Islet precursor cell (in vitro differentiated cells): ENCODE measurements at places on chromosomes 12 and 14.

DNA sequence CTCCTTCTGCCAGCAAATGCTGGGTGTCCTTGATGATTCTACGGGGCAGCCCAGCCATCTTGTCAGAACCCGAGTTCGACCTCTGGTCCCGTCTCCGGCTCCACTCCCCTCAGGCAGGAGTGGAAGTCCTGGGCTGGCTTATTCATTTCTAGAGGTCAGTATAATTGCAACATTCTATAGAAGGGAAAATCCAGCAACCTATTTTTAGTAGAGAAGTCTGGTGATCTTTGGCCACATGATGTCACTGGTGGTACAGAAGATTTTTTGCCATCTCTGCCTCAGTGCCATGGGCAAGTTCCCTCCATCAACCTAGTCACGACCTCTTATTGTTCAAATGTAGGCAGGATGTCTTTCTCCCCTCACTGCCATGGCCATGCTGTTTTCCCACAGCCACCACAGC lies 22.4 kb downstream of the OR10G2 start:
- no peak for DNase-seq

DNA sequence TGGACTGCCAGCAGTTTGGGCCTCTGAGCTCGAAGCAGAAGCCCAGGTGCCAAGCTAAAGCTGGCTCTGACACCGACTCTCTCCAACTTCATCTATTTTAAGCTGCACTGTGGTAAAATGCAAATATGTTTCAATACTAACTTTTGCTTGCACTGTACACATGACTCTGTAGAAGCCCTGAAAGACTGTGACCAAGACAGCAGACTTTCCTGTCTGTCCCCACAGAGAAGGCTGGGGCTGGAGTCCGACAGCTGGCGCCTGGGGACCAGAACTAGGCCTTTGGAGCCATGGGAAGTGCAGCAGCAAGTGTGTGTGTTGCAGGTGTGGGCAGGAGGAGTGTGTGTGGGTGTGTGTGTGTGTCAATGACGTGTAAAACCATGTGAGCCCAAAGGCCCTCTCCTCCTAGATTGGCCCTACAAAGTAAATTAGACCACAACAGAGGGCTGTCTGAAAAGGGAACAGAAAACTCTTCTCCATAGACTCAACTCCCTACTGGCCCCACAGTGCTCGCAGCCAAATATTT lies 16.4 kb upstream of the RAB35 start:
- no peak for DNase-seq

- peak; percentile 67 for DNase-seq
Measured at GRCh38 chr12:120588948-120589930, 8.0 kb upstream of the POP5 start.

DNA sequence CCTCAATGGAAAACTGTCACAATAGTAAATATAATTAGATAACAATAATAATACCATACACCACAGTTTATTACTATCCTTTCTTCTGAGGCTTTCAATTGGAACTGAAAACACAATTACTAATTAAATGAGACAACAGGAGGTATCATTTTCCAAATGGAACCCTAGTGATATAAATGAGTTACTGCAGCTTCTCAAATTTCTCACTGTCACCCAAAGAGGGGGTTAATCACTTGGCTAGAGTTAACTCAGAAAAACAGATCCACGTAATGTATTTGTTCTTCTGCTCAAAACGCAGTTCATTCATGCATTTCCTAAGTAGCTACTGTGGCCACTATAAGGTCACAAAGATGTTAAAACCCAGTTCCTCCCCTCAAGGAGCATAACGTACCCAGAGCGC lies 120.9 kb upstream of the FOXN3 start:
- DNase-seq, result no peak

DNA sequence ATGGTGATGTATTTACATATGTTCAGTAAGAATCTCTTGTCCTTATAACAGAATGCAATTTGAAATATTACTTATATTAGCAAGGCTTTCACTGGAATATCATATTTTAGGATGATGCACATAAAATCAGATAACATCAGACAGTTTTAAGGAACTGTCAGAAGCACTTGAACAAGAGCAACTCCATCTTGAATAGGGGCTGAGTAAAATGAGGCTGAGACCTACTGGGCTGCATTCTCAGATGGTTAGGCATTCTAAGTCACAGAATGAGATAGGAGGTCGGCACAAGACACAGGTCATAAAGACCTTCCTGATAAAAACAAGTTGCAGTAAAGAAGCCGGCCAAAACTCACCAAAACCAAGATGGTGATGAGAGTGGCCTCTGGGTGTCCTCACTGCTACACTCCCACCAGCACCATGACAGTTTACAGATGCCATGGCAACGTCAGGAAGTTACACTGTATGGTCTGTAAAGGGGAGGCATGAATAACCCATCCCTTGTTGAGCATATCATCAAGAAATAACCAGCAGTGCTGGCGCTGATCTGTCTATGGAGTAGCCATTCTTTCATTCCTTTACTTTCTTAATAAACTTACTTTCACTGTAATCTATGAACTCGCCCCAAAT lies 27.6 kb upstream of the ETV6 start:
- DNase-seq, result peak; percentile 69

GRCh38 chr14:92401561-92401960 lies 78.6 kb downstream of the SLC24A4 start:
- peak; percentile 66 for DNase-seq

DNA sequence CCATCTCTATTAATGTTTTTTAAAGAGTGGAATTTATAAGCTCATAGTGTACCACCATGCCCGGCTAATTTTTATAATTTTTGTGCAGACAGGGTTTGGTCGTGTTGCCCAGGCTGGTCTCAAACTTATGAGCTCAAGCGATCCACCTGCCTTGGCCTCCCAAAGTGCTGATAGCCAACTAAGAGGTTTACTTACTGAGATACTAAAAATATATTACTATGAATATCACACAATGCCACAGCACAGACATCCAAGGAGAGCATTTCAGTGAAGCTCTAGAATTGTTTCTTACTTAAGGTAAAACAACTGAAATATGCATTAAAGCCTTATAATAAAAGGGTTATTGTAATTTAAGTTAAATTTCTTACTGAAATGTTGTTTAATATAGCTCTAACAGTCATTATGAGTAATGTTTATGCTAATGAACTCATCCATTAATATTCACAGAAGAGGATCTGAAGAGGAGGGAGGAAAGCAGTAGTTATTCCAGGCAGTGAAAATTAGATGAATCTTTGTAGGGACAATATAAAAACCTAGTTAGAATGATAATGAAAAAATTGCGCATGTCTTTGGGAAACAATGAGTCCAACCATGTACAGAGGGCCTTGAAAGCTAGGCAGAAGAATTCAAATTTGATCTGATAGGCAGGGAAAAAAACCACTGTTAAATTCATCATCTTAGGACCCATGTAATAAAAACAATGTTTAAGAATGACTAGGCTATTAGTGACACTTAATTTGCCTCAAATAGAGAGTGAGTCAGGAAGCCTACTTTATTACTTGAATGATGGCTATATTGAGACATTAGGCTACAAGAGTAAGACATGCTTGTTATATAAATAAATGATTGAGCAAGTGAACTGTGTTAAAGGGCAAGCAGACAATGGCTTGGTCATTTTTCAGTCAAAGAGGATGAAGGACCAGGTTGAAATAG lies 99.2 kb downstream of the SLC41A2 start:
- DNase-seq, result no peak

DNA sequence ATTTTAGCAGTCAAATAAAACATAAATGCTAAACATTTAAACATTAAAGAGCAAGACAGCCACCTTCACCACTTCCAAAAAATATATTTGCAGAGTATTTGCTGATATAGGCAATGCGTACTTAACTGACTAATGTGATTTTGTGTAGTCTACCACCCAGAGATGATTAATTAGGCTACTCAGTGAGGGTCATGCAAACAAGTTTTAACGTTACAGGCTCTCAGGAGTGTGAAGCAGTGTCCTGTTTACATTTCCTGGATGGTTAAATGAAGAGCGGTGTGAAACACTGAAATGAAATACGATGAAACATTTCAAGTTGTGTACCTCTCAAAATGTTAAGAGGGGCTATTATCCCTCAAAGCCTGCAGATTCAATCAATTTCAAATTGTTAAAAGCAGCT lies 165.8 kb upstream of the LRIG3 start:
- no peak for DNase-seq

- DNase-seq, result no peak
Measured at GRCh38 chr12:20486233-20486632, 117.9 kb downstream of the PDE3A start.

DNA sequence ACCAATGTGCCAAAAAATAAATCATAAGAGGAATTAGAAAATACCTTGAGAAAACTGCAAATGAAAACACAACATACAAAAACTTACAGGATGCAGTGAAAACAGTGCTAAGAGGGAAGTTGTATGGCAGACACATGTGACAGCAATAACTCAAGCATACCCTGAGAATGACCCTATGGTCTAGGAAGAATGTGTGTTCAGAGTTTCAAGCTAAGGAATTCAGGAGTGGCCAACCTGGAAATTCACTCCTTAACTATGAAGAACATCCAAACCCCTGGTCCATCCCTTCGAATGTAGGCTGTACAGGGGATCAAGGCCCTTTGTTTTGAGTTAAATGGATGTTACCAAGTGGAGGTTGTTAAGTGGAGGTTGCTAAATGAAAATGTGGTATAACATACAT lies 16.7 kb upstream of the TTC9 start:
- no peak for DNase-seq

GRCh38 chr14:51939755-51940301 lies 49.5 kb upstream of the RTRAF start:
- DNase-seq, result no peak

DNA sequence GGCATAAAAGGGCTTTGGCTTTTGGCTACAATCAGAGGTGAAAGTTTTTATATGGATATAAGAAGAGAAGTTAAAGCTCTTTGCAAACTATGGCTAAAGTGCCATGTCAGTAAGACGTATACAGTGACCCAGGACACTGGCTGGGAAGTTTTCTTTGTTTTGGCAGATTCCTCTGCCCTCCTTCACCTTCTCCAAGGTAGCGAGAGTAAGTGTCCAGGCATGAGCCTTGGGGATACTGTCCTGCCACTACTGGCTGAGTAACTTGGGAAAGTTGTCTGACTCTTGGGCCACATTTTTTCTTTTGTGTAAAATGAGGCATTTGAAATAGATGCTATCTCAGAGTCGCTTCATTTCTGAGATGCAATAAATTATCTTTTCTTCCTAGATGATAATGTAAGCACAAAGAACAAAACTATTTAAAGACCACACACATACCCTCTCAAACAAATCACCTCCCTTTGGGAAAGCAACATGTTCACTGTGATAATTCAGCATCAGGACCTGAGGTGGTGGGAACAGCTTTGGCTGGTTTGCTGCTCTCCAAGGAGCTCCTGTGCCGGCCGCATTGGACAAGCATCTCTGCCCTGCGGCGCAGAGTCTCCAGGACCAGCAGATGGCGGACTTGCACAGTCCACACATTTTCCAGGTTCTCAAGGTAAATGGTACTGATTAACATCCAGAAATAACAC lies 106.3 kb downstream of the PTCSC3 start:
- DNase-seq, result peak; percentile 88

- no peak for DNase-seq
Measured at GRCh38 chr14:68587931-68588330, 204.9 kb downstream of the ZFP36L1 start.

DNA sequence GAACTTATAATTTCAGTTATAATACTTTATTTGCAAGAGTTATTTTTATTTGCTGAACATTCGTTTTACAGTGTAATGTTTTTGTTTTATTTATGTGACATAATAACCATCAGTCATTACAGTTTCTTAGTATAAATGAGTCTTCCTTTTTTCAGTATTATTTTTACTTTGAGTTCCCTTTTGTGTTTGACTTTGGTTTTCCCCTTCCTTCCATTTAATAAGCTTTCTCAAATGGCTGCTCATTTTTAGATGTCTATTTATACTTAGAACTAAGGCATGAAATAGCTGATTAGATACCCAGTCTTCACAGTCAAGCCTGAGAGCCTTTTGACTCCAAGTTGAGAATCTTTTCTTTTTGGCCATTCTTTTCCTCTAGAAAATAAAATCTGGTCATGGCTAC lies 404.5 kb downstream of the LRFN5 start:
- DNase-seq, result no peak

DNA sequence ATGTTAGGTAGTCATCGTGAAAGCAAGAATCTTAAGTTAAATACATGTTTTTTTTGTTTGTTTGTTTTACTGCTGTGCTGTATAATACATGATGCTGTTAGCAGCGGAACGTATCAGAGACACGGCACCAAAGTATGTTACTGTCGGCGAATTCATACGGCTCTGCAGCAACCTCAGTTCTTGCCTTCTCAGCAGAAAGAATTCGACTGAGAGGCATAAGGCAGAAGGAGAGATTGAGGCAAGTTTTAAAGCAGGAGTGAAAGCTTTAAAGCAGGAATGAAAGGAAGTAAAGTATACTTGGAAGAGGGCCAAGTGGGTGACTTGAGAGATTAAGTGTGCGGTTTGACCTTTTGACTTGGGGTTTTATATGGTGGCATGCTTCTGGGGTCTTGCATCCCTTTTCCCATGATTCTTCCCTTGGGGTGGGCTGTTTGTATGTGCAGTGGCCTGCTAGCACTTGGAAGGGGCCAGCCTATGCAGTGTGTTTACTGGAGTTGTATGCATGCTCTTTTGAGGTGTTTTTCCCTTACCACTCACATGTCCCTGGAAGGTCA lies 23.7 kb downstream of the LEMD3 start:
- DNase-seq, result no peak

GRCh38 chr12:124726596-124727263 lies 136.9 kb downstream of the SCARB1 start:
- no peak for DNase-seq

- peak; percentile 70 for DNase-seq
Measured at GRCh38 chr12:118773956-118774723, 207.2 kb upstream of the SRRM4 start.
